Stimulated activated CD8-positive, alpha-beta memory T cell treated with anti-CD3 and anti-CD28 coated beads, Interleukin-4, amount 100 ng/mL, for 1 hour (primary cell): ENCODE measurements at places on chromosomes 4 and X.

GRCh38 chr4:140837736-140838135 is 81.6 kb upstream of the TBC1D9 start:
- DNase-seq: no peak

- no peak for DNase-seq
These were observed 37.9 kb upstream of the SEC24B start for GRCh38 chr4:109395694-109396093.

GRCh38 chr4:175891851-175892250 is 79.8 kb upstream of the GPM6A start:
- DNase-seq: no peak

DNA sequence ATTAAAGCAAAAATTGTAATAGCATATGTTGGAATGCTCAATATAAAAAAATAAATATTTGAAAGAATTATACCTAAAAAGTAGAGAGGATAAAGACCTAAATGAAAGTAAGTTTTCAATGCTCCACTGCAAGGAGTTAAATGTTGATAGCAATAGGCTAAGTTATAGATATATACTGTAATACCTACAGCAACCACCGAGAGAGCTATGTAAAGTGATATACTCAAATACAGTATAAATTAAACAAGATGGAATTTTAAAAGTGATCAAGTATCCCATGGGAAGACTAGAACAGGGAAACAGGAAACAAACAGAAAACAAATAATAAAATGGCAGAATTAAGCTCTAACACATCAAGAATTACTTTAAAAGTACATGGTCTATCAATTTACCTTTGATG is 73.9 kb downstream of the CASP3 start:
- no peak for DNase-seq

DNA sequence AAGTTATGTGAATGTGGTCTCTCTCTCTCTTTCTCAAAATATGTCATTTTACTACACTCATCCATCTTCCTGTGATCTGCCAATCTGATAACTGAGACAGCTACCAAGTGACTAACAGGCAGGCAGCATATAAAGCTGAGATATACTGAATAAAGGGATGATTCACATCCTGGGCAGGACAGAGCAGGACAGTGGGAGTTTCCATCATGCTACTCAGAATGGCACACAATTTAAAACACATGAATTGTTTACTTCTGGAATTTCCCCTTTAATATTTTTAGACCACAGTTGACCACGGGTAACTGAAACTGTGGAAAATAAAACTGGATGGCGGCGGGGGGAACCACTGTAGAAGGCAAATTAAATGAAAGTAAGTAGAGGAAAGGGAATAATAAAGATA is 58.6 kb upstream of the DCTD start:
- DNase-seq: no peak
